Left renal cortex interstitium (tissue), 4 donors: ENCODE measurements at places on chromosomes 4 and X. TPM values are rescaled to one million over a fixed set of nuclear protein-coding genes. Genes with fewer than 3 reads are reported as not detected.

- no peak for DNase-seq
Measured at GRCh38 chr4:184406958-184407391, 67.4 kb downstream of the IRF2 start.

Gene AMOT
- polyA plus RNA-seq = 85.2 TPM

DNA sequence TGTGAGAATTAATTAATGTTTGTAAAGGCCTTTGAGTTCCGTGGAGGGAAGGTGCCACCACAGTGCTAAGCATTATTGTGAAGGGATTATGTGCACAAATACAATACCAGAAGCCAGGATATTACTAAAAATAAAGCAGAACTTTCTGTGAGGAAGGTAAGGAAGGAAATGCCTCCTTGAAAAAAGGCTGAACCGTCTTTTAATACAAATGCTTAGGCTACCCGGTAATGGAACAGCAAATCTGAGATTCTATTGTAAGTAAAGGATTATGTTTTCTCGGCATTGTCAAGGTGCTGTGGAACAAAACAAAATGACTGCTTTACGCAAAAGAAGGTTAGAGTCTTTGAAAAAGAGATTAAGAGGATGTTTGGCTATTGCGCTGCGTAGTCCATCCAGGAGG, 57.9 kb upstream of the SPRY1 start:
- no peak for DNase-seq

Gene RBM46
- polyA plus RNA-seq = 0.04 TPM

Gene MAGEB2
- not detected for polyA plus RNA-seq

DNA sequence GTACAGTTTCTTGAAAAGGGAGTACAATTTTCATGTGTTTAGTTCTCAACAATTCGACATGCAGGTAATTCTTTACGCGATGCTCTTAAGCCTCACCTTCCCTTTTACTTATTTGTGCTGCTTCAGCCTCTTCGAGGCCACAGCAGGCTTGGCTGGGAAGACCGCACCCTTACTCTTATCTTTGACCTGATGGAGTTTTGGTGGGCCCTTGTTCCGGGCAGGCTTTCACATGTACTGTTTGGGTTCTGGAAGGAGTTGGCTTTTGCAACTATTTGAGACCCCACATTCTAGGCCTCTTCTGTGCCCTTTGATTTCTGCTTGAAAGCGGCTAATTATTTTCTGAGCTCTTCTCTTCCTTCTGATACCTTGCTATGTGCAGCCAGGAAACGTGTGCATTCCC, 60.2 kb downstream of the FAM193A start:
- DNase-seq = no peak

DNA sequence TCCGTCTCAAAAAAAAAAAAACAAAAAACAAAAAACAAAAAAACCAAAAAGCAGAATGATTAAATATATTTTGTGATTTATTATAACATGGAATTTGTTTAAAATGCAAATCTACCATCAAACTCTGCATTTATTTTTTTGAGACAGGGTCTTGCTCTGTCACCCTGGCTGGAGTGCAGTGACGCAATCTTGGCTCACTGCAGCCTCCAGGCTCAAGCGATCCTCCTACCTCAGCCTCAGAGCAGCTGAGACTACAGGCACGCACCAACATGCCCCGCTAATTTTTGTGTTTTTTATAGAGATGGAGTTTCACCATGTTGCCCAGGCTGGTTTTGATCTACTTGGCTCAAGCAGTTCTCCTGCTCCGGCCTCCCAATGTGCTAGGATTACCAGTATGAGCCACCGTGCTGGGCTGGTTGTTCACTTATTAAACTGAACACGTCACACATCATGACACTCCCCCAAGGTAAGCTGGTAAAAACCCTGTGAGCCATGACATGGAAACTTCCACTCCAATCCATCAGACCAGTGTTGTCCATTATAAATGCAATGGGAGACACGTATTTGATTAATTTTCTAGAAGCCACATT, 45.7 kb downstream of the RBM47 start:
- no peak for DNase-seq

DNA sequence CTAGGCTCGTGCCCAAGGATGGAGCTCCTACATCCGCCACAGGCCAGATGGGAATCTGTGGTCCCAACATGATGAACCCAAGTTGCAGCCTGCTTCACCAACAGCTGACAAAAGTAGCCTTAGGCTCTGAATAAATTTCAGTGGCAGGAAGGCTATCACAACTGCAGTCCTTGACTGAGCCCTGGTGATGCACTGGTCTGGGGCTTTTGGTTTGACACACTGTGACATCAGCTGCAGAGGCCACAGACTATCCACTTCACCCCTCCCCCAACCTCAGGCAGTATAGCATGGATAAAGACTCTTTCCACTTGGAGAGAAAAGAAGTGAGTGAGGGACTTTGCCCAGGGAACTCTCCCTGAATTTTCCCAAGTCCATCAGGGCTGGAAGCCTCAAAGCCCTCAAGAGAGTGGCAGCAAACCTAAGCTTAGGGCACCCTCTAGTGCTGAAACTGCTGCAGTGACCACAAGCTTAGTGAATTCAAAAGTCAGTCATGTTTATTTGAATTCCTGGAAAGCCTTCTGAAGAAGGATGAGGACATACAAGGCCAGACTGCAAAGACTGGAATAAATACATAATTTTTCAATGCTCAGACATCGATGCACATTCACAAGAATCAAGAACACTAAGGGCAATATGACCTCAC, 135.0 kb upstream of the TENT5D start:
- DNase-seq = peak; percentile 4

Gene ZFX
- polyA plus RNA-seq = 30.2 TPM

Gene PPP1R2C
- not detected for polyA plus RNA-seq

Gene GAGE13
- polyA plus RNA-seq = not detected

DNA sequence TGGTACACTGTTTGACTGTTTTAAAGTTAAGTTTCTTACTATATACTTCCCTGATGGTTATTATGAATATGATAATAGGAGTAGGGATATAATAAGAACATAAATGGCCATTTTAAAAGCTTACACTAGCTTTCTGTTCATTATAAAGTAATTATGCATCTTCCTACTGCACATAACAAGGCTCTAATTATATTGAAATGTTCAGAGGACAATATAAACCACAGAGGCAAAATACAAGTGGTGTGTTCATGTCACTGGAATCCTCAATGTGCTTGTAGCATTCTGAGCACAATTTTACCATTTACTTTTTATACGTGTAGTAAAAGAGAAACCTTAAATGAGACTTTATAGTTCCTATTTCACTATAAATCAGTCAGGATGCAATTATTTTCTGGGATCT, 268.3 kb downstream of the TMA16 start:
- no peak for DNase-seq

GRCh38 chr4:37662861-37663390, 23.2 kb downstream of the RELL1 start:
- DNase-seq = no peak

Gene CLNK
- 0.77 TPM for polyA plus RNA-seq

Gene HSFX2
- 0.30 TPM for polyA plus RNA-seq

- no peak for DNase-seq
Measured at GRCh38 chr4:145663194-145663593, 16.8 kb upstream of the C4orf51 start.

Gene CFP
- polyA plus RNA-seq = 1.2 TPM

DNA sequence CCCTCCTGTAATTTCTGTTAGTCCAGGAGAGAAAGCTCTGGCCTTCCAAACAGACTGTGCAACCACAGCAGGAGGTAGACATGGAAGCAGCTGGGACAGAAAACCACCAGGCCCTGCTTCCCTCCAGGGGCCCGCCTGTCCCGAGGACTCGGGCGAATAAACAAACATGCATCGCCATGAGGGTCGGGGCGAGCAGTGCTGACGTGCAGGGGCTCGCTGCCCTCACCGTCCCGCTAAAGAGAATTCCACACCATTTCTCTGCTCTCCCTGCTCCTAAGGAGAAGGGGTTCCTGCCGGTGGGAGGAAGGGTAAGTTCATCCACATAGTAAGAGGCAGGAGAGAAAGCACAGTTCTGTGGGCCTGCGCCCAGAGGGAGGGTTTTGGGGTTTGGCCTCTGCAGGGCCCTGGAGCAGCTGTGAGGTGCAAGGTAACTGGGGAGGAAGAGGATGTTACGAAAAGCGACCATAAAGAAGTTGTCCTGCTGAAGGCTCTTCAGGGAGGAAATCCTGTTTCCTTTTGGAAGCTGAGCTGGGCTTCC, 54.9 kb downstream of the WFS1 start:
- DNase-seq = no peak

GRCh38 chr4:46270986-46271596, 118.8 kb downstream of the GABRA2 start:
- no peak for DNase-seq

GRCh38 chrX:18098763-18099162, 121.9 kb downstream of the BEND2 start:
- no peak for DNase-seq

- DNase-seq = no peak
Measured at GRCh38 chr4:55029821-55030503, 95.4 kb downstream of the KDR start.

Gene SYN1
- 5.3 TPM for polyA plus RNA-seq

Gene MAGEA8
- 0.13 TPM for polyA plus RNA-seq

Gene DAPP1
- 0.99 TPM for polyA plus RNA-seq

GRCh38 chr4:85492336-85492735, 17.4 kb downstream of the ARHGAP24 start:
- DNase-seq = no peak

DNA sequence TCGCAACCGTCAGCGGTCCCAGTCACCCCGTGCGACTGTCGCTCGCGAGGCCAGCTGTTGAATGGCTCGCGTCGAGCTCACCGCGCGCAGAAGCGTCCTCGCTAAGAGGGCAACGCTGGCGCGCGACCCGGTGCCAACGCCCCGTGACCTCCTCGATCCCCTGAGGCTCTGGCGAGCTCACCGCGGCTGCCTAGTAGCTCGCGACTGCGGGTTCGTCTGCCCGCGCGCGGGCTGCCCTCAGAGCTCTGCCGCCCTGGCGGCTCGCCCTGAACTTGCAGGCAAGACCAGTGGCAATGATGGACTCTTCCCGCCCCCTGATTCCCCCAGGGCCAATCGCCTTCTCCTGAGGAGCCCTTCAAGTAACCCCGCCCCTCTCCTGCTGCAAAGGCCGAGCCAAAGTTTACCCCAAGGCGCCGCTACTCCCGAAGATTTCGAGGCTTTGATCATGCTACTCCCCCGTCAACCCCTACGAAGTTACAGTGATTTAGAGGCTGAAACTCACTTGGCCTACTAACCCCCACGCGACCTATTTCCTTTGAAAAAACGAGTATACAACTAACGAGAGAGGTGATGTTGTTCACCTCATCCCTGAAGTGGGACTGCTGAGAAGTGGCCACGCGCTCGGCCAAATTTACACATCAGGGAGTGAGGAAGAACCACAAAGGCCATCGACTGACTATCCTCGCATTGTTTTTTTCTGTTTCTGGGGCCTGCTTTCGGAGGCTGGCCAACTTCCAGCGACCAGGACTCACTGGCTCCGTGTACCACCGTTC, 37.5 kb downstream of the PGRMC1 start:
- DNase-seq = peak; percentile 32

DNA sequence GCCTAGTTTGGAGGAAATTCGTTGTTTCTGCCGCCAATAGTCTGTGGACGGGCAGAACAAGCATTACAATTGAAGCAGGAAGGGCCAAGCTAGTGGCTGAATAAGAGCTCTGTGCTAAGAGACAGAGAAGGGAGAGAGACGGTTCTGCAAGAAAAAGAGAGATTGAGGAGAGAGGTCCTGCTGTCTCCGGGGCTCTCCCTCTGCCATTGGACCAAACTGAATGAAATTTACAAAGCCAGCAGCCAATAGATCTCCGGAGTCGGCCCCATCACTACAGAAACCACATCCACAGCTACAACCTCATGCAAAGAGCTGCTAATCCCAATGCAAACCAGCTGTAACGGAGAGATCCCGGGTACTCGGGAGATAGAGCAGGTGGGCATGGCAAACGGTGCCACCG, at the start of gene NLGN4X:
Gene NLGN4X (minus strand): TSS at position 148 of the 400 bp plus-strand sequence. CDS start 77,401 bp downstream, outside the sequence.
- no peak for DNase-seq

Gene CLDN34
- polyA plus RNA-seq = not detected

Gene SPANXN3
- not detected for polyA plus RNA-seq

GRCh38 chr4:168715896-168716295, 219.0 kb downstream of the PALLD start:
- DNase-seq = no peak

- DNase-seq = no peak
Measured at GRCh38 chrX:133542476-133542875, 127.2 kb upstream of the GPC4 start.

DNA sequence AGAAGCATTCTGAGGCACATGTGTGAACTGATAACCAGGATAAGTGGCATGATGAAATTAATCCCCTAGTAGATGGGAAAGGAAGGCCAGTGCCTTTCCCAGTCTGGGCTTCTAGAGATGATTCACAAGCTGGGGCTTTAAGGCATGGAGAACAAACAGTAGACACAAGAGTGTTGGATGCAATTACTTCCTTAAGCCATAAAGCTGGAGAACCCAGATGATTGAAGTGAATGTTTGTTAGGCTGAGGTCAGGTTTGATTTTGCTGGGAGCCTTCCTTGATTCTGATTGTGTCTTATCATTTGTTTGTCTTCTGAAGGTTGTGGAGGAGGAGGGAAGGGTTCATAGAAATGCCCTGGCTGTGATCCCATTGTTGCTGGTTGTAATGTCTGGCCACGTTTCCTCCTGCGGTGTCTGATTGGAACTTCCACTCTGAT, 125.2 kb downstream of the NHS start:
- DNase-seq = no peak

Gene GAB3
- 2.4 TPM for polyA plus RNA-seq

- DNase-seq = no peak
Measured at GRCh38 chr4:26106776-26107175, 192.8 kb downstream of the SMIM20 start.

GRCh38 chr4:1057403-1057745, 45.9 kb downstream of the FGFRL1 start:
- DNase-seq = no peak

DNA sequence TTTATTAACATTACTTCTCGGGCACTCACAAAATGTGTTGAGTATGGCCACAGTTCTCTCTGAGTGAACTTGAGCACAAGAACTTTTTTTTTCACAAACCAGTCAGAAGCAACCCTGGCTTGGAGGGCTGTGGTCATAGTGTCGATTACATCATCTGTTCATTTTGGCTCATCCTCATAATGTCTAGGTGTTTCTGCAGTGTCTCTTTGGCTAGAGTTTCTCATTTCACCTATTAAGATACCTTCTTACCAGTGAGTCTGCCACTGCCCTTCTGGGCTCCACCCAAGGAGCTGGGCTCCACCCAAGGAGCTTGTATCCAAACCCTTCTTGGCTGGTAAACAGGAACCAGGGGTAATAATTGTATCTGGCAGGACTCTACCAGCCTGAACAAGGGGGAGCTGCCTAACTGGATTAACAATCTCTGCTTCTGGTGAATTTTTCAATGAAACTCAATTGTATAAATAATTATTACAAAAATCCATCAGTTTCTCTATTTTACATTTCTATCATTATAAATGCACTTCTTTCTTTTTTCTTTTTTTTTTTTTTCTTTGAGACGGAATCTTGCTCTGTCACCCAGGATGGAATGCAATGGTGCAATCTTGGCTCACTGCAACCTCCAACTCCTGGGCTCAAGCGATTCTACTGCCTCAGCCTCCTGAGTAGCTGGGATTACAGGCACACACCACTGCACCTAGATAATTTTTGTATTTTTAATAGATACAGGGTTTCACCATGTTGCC, 667.7 kb upstream of the SLIT2 start:
- DNase-seq = no peak

Gene CLCN3
- 69.9 TPM for polyA plus RNA-seq

- no peak for DNase-seq
Measured at GRCh38 chr4:73875401-73875800, 6.2 kb downstream of the CXCL1 start.

Gene TRMT2B
- polyA plus RNA-seq = 11.7 TPM

GRCh38 chr4:52560844-52561280, 98.2 kb downstream of the USP46 start:
- no peak for DNase-seq

- DNase-seq = no peak
Measured at GRCh38 chrX:23885803-23886202, 21.9 kb downstream of the APOO start.

Gene COL25A1
- 23.1 TPM for polyA plus RNA-seq

- no peak for DNase-seq
Measured at GRCh38 chr4:143311924-143312323, 24.8 kb upstream of the GAB1 start.
